ENCODE measurements at places on chromosomes 16 and 17.

DNA sequence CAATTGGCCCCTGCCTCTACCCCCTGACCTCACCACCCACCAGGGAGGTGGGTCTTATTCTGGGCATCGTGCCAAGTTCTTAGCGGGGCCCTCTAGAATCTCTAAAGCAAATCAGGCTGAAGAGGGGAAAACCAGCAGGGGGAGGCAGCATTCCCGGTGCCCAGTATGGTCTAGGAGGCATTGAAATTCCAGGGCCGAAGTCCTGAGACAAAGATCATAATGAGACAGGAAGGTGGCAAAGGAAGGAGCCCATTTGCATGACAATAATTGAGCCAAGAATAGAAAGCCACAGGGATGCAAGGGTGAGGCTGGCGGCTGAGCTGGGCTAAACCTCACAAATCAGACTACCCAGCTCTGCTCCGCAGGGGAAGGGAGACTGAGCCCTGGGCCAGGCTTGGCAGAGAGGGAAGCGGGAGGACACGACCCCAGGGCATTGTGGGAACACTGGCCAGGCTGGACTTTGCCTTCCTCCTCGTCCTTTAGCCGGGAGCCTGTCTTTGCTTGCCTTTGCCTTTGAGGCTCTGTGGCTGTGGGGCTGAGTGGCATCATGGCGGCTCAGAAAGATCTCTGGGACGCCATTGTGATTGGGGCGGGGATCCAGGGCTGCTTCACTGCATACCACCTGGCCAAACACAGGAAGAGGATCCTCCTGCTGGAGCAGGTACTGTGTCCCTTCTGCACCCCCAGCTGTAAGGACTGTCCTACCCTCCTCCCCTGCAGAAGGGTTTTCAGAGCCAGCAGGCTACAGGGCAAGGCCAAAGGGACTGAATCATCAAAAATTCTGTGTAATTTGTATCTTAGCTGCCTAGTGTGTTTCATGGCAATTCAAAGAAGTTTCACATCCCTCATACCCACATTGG, at the start of gene PIPOX:
TSS of gene PIPOX (plus strand) at position 463 of the 860 bp plus-strand sequence. CDS start at position 548, 85 bp downstream.
- DNase-seq, result no peak

- peak; percentile 24 for DNase-seq
Measured at GRCh38 chr16:57544124-57544653, 1.7 kb downstream of the ADGRG5 start.

DNA sequence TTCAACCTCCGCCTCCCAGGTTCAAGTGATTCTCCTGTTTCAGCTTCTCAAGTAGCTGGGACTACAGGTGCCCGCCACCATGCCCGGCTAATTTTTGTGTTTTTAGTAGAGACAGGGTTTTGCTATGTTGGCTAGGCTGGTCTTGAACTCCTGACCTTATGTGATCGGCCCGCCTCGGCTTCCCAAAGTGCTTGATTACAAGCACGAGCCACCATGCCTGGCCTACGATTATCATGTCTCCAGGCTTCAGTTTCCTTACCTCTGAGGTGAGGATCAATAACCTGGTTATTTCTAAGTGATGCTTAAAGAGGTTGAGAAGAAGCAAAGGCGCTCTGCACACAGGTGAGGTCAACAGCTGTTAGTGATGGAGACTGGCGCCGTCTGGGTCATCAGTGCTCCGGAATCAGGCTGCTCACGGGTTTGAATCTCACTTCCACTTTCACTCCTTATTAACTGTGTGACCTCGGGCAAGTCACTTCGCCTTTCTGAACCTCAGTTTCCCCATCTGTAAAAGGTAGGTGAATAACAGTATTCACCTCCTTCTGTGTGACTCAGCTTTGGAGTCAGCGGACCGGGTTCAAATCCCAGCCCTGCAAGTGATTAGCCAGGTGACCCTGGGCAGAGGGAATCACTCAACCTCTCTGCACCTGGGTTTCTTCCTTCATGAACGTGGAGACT, 745 bp upstream of the ABCC1 start:
- DNase-seq, result no peak

- no peak for DNase-seq
Measured at GRCh38 chr17:40333781-40334448, 24.9 kb downstream of the RARA start.

GRCh38 chr16:890716-891352, 80.0 kb downstream of the LMF1 start:
- no peak for DNase-seq

- DNase-seq, result no peak
Measured at GRCh38 chr16:49150341-49150740, 131.3 kb downstream of the CBLN1 start.

Data from activated CD8-positive, alpha-beta T cell treated with anti-CD3 and anti-CD28 coated beads, Interleukin-2, amount 10 ng/mL, durations not matched to agents 7 days and 5 days (primary cell).